ENCODE measurements at places on chromosomes 3 and 15.

DNA sequence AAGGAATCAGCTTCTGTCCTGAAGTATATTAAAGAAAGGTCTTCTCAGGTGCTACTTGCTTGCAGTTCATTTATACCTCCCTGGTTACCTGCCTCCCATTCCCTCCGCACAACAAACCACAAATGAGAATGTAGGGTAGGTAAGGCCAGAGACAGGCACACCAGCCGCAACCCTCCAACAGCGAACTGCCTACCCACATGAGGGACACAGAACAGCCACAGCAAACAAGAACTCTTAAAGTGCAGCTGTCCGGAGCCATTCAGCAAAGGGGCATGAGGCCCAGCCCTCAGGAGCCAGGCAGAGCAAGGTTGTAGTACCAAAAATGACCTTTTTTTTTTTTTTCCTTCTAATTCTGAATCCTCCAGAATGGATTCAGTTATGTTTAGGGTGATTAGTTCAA, 52.4 kb downstream of the SPSB4 start:
- DNase-seq, result no peak

- DNase-seq, result no peak
Observed at GRCh38 chr3:4355401-4356219, 52.4 kb downstream of the SETMAR start.

GRCh38 chr3:20747741-20748140, 561.7 kb upstream of the SGO1 start:
- no peak for DNase-seq

- no peak for DNase-seq
Observed at GRCh38 chr3:86984271-86984670, 6.7 kb downstream of the VGLL3 start.

DNA sequence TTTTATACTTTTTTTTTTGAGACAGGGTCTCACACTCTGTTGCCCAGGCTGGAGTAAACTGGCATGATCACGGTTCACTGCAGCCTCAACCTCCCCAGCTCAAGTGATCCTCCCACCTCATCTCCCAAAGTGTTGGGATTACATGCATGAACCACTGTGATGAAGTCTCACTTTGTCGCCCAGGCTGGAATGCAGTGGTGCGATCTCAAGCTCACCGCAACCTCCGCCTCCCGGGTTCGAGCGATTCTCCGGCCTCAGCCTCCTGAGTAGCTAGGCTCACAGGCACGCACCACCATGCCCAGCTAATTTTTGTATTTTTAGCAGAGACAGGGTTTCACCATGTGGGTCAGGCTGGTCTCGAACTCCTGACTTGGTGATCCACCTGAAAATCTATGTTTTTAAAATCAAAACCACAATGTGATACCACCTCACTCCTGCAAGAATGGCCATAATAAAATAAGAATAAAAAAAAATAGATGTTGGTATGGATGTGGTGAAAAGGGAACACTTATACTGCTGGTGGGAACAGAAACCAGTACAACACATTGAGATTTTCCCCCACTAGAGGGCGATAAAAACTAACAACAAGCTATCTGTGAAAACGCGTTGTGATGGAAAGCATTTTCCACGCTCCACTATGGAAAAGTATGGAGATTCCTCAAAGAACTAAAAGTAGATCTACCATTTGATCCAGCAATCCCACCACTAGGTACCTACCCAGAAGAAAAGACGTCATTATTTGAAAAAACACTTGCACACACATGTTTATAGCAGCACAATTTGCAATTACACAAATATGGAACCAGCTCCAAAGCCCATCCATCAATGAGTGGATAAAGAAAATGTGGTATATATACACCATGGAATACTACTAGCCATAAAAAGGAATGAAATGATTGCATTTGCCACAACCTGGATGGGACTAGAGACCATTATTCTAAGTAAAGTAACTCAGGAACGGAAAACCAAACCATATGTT, 26.8 kb upstream of the OCA2 start:
- DNase-seq, result no peak

DNA sequence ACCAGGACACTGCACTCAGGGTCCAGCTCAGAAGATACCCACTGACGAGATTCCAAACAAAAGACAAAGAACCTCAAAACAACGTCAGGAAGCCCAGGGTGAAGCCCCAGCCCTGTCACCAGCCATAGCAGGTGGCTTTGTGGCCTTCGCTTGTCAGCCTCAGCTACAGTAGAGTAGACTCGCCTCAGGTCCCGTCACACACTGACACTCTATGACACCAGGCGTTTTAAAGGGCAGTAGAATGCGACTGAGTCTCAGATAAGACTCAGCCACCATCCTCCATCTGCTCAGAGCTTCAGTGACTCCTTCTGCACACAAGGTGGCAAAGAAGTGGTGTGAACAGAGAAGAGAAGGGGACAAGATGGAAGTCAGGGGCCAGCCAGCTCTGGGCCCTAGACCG, 12.8 kb downstream of the RBPMS2 start:
- DNase-seq, result no peak

DNA sequence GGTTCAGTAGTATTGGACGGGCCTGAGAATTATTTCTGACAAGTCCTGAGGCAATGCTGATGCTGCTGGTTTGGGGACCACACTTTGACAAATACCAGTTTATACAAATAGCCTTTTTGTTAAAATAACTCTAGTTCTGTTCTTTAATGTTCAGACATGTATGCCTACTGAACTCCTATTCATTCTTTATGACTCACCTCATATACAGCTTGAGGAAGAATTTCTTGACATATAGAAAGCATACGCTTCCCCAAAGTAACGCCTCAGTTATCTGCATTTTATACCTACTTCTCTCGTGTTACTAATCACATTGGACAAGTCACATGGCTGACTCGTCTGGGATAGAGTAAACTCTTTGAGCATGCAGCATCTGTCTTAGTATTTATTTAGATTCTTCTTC, 145.4 kb upstream of the GOLIM4 start:
- DNase-seq, result no peak

DNA sequence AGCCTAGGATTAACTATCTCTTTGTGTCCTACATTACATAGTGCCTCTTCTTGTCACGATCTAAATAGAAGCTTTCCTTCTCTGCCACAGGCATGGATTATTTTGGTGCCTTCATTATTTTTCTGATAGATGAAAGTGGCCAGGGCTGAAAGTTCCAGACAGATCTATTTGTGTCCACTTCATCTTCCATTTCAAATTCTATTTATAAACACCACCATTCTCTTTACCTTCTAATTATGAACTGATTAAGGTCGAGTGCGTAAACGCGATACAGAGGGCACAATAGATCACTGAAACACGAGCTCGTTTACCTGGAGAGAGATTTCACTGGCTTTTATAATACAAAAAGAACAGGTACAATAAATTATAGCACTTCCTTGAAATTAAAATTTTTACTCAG, 105.0 kb downstream of the EDEM1 start:
- no peak for DNase-seq

DNA sequence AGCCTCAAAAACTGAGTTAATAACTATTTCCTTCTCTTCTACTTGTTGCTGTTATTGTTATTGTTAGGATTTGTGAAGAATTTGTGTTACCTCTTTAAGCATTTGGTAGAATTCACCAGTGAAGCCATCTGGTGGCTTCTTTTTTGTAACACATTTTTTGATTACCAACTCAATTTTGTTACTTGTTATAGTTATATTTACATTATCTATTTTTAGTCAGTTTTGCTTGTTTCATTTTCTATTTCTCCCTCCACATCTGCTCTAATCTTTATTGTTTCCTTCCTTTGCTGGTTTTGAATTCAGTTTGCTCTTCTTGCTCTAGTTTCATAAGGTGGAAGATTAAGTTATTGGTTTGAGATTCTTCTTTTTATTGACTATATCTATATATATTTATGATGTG, 3.7 kb upstream of the SLC9C1 start:
- DNase-seq, result no peak

Data from NCI-H524 treated with DMSO at 0.1 percent for 48 hours (cell line).